ENCODE measurements at places on chromosomes 1 and 21. TPM values are rescaled to one million over a fixed set of nuclear protein-coding genes. Genes with fewer than 3 reads are reported as not detected.

GRCh38 chr1:228919914-228920313, 184.6 kb downstream of the RHOU start:
- no peak for DNase-seq

GRCh38 chr1:39901464-39901713, 328 bp downstream of the MYCL start:
- DNase-seq = peak; percentile 9

GRCh38 chr1:112388436-112388835, 7.6 kb upstream of the CTTNBP2NL start:
- DNase-seq = no peak

DNA sequence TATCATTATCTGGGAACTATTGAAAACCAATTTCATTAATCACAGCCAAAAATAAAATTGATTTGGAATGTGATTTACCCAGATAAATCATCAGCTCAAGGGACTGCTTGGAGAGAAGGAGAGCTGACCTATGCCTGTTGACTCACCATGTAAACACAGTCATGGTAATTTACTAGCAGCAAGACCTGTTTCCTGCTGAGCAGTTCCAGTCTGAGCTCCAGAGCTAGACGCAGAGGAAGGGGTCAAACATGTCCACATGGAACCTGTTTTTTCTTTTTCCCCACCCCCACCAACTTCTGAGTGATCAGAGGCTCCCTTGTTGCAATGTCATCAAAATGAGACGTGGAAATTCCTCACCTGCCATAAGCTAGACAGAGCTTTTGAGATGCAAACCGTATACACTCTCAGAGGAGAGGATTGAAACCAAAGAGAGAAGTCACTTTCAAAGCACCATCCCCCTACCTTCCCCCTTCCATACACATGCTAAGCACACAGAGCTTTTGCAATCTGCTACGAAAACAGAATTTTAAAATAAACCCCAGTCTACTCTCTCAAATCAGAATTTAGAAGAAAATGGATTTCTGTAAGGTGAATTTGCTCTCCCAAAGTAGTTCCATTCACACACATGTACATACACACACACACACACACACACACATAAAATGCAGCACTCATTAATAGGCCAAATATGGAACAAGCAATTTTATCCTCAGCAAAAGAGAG, 55.9 kb upstream of the PTGFRN start:
- no peak for DNase-seq

DNA sequence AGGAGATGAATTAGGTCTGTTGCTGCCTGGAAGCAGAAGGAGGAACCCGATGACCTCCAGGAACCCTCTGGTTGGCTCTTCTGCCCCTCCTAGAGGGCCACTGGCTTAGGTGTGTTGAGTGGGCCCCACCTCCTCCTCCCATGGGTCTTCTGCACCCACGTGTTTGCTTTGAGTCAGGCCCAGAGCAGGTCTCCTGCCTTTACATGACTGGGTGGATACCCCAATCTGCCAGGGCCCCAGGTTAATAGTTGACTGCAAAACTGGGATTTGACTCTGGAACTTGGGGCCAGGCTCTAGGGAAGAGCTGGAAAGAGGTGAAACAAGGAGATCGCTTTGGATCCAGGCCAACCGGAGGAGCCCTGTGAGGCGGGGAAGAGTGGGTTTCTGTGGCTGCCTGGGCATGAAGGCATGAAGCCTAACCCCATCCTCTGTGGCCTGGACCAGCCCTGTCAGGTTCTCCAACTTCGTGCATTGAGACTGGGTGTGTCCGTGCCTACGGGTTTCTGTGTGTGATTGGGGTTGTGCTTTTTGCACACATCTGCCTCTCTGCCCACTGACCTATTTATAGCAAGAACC, 7.8 kb upstream of the LAD1 start:
- no peak for DNase-seq

DNA sequence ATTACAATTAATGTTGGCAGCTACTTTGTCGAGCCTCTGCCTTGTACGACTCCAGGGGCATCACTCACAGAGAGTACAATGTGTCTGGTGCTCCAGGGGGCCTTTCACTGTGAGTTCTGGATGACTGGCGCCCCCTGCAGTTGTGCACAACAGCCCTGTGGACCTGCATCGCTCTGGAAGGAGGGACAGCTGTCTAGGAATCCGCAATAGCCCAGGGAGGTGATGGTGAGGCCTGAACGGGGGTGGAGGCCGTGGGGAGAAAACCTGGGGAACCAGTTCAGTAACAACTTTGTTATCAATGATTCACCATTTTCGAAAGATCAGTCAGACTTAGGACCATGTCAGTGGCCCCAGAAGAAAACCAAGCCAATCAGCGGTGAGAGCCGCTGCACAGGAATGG, 189.1 kb downstream of the KAZN start:
- no peak for DNase-seq

- DNase-seq = no peak
These were observed 55.6 kb downstream of the FBXO42 start for GRCh38 chr1:16296643-16297042.

GRCh38 chr1:172465617-172466016, 21.7 kb upstream of the PIGC start:
- no peak for DNase-seq

DNA sequence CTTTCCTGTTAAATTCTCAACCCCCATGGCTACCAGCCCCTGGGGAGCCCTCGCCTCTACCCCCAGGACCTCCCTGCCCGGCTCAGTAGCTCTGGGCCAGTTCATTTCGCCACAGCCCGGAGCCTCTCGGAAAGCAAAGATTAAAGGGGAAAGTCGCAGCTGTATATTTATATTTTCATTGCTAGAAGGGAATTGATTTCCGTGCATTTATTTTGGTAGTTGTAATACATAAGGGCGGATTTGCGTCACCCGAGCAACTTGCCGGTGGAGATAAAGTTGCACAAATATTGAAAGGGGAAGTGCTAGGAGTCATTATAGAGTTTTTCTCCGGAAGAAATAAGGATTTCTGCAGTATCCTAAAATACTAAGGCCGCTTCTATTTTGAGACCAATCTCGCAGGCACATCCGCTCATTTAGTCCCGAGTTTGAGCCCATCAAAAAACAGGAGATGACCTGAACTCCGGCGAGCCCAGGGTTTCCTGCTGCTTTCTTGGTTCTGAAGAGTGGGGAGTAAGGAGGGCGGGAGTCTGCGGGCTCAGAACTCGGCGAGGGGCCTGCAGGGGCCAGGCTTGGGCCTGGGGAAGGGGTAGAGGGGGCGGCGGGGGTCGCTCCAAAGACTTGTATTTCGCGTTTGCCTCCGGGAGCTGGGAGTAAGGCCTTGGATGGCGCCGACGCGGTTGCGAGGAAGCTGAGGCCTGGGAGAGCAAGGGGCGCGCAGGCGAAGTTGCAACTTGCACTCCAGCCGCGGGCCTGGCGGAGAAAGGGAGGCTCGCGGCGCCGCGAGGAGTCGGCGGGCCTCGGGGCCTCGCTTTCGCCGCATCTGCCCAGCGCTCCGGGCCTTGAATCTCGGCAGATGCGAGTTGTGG, 2.5 kb upstream of the HLX start:
- no peak for DNase-seq

GRCh38 chr1:166128195-166128594, 38.6 kb downstream of the FAM78B start:
- DNase-seq = no peak

DNA sequence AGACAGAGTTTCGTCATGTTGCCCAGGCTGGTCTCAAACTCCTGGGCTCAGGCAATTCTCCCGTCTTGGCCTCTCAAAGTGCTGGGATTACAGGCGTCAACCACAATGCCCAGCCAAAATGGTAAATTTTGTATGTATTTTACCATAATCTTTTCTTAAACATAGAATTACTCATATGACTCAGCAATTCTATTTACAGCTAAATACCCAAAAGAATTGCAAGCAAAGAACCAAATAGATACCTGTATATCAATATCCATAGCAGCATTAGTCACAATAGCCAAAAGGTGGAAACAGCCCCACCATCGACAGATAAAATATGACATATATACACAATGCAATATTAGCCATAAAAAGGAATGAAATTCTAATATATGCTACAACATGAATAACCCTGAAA, 36.5 kb downstream of the TESK2 start:
- no peak for DNase-seq

- no peak for DNase-seq
These were observed 3.9 kb upstream of the TP53BP2 start for GRCh38 chr1:223849352-223850254.

DNA sequence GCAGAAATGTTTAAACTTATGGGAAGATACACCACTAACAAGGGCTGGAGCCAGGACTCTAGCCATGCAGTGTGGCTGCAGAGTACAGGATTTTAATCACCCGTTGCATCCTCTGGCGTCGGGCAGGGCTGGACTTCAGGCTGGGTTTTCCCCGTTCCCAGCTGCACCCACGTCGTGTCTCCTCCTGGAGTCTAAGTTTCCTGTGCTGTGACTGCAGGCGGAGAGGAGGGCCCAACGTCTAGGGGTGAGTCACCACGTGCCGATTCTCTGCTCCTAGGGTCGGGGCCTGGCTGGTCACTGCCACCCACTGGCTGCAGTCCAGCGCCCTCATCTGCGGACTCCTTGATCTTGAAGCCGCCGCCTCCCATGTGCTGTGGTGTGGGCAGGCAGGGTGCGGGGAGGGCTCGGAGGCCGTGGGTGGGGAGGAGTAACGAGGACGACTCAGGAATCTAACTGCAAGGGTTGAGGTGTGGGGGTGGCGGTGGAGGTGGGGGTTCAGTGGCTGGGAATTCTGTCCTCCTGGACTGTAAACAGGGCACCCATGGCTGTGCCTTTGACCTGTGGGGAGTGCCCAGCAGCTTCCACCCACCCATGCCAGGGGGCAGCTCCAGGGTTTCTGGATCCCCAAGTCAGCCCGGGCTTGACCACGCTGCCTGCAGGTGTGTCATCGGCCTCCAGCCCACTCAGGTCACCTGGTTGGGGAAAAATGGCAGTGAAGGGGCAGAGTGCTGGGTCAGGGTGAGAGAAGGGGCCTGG, 77.8 kb downstream of the ALPL start:
- DNase-seq = no peak

DNA sequence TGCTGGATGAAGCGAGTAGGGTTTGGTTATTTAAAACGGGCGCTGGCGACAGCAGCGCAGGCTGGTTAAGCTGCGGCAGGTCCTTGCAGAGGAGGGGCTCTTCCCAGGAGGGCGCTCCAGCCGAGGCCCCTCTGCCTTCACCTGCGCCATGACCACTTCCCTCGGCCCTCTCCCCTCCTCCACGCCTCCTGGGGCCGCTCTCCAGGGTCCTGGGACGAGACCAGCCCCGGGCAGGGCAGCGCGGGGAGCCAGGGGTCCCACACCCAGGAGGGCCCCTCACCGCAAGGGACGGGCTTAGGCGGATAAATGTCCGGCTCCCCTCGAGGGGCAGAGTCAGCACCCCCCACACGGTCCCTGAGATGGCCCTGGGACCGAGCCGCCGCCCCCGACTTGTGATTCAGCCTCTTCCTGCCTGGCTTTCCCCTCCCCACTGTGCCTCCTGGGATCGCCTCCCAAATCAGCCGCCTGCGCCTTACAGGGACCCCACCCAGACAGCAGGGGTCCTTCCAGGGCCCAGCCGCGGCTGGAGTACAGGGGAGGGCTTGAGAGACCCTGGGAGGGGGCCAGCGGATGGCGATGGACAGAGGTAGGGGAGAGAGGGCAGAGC, 380.7 kb downstream of the MATN1 start:
- DNase-seq = no peak

The LCE2B gene
- not detected for total RNA-seq

The PDC gene
- not detected for total RNA-seq

The RNU1-2 gene
- 3,593 TPM for total RNA-seq

The SELL gene
- 441 TPM for total RNA-seq

The OR2G6 gene
- total RNA-seq = not detected

The ZNF593OS gene
- total RNA-seq = not detected

The SHISAL2A gene
- total RNA-seq = 54.6 TPM

The SNRPE gene
- total RNA-seq = 57.9 TPM

The S100A7A gene
- not detected for total RNA-seq

The FAM43B gene
- total RNA-seq = not detected

The LCE3D gene
- total RNA-seq = not detected

The ERICH3 gene
- 0.03 TPM for total RNA-seq

Data from T-cell (primary cell).